ENCODE measurements at places on chromosomes 1 and 21.

- DNase-seq = no peak
These were observed 10.4 kb downstream of the CAMTA1 start for GRCh38 chr1:6795661-6796060.

DNA sequence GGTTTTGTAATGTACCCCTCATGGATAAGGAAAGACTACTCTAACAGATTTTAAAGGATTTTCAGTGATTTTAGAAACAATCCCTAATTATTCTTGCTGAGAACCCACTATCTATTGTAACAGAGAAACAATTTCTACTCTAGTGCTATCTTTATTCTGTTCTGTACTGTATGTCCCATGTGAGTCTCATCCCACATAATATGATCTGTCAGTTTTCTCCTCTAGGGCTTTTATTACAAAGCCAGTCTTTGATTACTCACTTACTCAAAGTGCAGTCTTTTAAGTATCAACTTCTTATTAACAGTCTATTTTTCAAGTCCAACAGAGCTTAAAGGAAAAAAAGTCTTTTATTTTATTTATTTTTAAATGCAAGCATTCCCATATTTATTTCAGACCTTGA is 54.8 kb downstream of the CTH start:
- DNase-seq = no peak

DNA sequence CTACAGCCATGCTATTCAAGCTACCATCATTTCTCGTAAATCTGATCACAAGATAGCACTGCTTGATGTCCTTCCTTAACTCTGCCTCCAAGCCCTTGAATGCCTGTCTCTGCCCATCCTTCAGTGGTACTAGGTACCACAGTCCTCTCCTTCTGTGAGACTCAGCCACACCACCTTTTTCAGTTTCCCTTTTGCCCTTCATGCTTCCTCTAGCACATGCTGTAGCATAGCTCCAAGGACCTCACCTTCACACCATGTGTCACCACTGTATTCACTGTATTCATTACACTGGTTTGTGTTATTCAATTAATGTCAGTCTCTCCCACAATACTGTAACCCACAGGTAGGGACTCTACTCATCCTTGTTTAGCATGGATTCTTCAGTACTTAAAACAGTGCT is 8.0 kb upstream of the TP53BP2 start:
- no peak for DNase-seq

DNA sequence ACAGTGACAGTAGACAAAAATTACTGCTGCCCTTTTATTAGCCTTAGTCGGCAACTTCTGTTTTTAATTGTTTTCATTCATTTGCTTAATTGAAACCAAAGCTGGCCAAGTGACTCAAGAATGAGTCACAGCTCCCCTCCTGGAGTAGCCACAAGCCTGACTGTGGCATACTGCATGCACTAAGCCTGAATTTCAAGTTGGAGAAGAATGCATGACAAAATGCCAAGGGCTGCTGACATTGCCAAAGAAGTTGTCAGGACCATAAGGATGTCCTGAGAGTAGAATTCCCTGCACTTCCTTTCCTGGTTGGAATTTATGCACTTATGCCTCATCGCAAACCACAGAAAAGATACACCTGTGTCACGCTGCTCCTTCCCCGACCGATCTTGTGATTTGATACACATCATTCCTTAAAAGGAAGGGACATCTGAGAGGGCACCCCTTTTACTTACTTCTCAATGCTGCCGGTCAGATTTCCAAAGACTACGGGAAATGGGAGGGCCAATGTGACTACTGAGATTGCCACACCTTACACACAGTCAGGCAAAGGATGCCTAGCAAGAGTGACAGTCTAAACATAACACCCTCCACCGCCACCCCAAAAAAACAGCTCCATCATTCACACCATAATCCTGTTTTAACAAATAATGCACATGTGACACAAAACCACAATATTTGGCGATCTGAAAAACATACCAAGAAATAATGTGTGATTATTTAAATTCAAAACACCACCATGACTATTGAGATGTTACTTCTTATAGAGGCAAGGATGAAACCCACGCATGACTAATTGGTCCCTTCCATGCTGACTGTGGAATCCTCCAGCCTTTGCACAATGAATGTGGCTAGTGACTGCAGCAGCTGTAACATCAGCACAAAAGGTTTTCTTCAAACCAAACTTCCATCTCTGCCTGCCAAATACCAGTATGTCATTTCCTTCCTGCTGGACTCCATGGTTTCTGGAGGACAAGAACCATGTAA is 28.2 kb downstream of the VAV3 start:
- no peak for DNase-seq

GRCh38 chr1:7940034-7940433 is 605 bp downstream of the TNFRSF9 start:
- no peak for DNase-seq

DNA sequence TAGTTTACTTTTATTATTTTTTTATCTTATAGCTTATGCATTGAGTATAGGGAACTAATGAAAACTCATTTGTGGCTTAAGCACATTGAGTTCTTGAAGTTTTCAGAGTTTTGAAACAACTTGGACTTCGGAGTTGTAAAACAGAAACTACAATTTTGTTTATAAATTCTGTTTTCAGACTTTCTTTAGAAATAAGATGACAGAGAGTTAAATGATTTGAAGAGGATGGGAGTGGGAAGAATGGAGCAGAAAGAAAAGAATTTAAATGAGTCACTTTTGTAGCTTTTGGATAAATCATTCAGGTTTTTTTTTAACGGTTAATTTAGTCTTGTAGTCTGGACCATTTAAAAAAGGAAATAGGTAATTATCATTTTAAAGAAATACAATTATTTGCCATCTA is 32.3 kb downstream of the INKA2 start:
- no peak for DNase-seq

GRCh38 chr1:184945029-184945428 is 29.3 kb downstream of the NIBAN1 start:
- DNase-seq = no peak

DNA sequence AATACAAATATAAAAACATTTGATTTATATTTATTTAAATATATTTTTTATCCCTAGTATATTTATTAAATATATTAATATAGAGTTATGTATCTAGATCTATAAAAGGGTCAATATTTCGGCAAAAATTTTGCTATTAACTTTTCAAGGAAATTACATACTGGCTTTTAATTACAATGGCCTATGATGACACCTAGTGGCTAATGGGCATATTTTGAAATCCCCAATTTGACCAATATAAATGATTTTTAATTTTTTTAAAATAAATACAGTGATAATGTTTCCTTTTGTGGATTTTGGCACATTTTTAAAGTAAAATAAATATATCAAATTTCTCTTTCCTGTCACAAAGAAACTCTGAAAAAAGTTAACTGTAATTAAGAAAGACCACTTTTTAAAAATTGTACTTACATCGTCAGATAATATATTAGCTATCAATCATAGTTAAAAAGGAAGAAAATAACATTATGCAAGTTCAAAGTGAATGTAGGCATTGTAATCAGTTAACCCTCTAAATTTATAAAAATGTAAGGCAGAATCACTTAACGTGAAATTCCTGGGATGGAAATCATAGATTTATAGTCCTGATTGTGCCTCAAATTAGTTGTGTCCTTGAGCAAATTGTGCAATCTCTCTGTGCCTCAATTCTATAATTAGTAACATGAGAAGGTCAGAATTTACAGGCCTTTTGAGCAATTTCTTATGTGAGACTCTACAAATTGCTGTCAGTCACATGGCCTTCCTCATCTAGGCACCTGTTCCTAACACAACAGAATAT is 25.6 kb upstream of the RGS13 start:
- DNase-seq = no peak

DNA sequence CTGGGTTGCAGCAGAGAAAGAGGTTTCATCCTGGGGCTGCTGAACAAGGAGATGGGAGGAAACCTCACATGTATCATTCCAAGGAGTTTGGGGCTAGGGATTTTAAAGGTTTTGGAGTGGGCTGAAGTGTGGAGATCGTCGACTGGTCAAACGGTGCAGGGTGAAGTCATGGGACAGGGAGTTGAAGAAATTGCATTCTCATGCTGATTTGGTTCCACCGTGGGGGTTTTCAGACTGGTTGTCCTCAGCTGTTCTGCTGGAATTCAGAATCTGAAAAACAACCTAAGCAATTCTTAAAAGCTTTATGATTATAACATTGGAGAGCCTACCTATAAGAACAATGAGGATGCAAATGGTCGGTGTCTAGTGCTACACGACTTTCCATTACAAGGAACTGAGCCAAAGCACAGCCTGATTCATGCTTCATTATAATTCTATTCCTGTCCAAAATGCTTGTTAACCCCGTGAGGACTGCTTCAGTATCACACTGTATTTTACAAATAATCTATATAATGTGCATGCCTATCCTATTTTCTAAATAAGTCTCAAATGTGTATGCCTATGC is 242.7 kb downstream of the TM2D1 start:
- no peak for DNase-seq

Measured in cortex of kidney (tissue), 1 donor.